ENCODE measurements at places on chromosomes 4 and X.

GRCh38 chrX:139842326-139843185 lies 90.3 kb downstream of the ATP11C start:
- no peaks in the 10 kb centered on the region for H3K36me3 ChIP-seq
- H3K4me3 ChIP-seq: no peak overlapping the region
- no peak for DNase-seq
- H3K27me3 ChIP-seq: no peaks in the 10 kb centered on the region
- H3K4me1 ChIP-seq: no peaks in the 10 kb centered on the region

DNA sequence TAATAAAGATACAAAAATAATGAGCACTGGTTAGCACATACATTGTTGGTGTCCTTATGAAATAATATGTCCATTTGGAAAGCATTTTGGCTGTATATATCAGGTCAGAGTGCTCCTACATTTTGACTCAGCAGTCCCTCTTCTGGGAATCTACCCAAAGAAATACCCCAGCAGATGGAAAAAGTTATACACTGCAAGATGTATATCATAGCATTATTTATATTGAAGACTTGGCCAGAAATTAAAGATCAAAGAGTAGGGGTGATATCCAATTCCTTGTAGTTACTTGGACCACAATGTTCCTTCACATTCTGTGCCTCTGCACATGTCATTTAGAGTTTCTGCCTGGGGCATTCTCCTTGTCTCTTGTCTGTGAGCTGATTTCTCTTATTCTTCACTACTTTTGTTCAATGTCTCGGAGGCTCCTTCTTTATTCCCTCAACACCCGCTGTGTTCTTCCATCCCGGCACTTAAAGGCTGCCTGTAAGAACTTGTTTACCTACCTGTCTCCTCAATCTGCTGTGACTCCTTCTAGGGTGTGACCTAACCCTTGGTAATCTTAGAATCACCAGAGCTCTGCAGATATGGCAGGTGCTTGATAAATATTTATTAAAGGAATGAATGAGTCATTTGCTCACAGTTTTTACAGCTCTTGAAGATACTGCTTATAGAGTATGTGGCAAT lies 3.1 kb upstream of the TSPAN5 start:
- H3K27me3 ChIP-seq: no peaks in the 10 kb centered on the region
- H3K4me1 ChIP-seq: peaks cover 25% of the 10 kb centered on the region
- H3K27ac ChIP-seq: no peak overlapping the region
- H3K36me3 ChIP-seq: no peaks in the 10 kb centered on the region

GRCh38 chrX:42241421-42241820 lies 318.1 kb upstream of the CASK start:
- no peaks in the 10 kb centered on the region for H3K36me3 ChIP-seq
- no peak overlapping the region for H3K27ac ChIP-seq
- H3K4me3 ChIP-seq: no peak overlapping the region

GRCh38 chrX:145609951-145610511 lies 207.6 kb upstream of the SLITRK2 start:
- H3K27me3 ChIP-seq: no peaks in the 10 kb centered on the region
- no peaks in the 10 kb centered on the region for H3K36me3 ChIP-seq
- DNase-seq: no peak
- no peak overlapping the region for H3K27ac ChIP-seq
- no peaks in the 10 kb centered on the region for H3K4me1 ChIP-seq

DNA sequence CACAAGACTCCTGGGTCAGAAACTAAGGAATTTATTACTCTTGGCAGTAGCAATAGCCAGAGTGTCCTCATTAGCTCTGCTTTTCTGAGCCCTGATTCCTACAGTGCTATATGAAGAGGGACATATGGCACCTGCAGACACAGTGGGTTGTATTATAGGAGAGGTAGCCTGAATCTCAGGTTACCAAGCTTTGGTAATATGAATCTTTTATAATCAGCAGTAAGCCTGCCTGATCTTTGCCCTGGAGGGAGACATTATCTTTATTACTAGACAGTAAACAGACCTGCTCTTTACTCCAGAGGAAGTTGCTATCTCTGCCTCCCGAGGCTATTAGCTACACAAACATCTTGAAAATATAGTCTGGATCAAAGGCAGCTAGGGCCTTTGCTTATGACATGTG lies 62.5 kb upstream of the HOPX start:
- no peaks in the 10 kb centered on the region for H3K27me3 ChIP-seq
- H3K36me3 ChIP-seq: no peaks in the 10 kb centered on the region

GRCh38 chr4:24321616-24322015 lies 262.7 kb downstream of the DHX15 start:
- no peaks in the 10 kb centered on the region for H3K36me3 ChIP-seq
- H3K4me1 ChIP-seq: no peaks in the 10 kb centered on the region
- no peak for DNase-seq
- H3K27me3 ChIP-seq: no peaks in the 10 kb centered on the region
- no peak overlapping the region for H3K27ac ChIP-seq

DNA sequence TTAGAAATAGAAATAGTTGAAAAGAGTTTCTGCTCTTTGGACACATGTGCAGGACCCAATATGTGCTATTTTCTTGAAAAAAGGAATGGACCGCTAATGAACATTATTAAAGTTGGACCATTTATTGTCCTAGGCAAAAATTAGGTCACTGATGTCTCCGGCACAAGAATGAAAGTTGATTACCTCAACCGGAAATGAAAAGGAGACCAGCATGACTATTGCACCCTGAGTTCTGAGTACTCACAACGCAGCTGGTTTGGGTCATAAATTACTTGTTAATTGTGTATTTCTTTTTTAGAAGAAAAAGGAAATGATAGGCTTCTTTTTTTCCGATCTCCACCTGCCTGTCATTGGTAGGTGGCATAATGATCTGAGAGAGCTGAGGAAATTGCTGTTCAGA lies 232.7 kb downstream of the ARHGAP24 start:
- H3K4me3 ChIP-seq: no peak overlapping the region
- no peaks in the 10 kb centered on the region for H3K36me3 ChIP-seq
- DNase-seq: peak; percentile 16
- H3K4me1 ChIP-seq: no peaks in the 10 kb centered on the region

DNA sequence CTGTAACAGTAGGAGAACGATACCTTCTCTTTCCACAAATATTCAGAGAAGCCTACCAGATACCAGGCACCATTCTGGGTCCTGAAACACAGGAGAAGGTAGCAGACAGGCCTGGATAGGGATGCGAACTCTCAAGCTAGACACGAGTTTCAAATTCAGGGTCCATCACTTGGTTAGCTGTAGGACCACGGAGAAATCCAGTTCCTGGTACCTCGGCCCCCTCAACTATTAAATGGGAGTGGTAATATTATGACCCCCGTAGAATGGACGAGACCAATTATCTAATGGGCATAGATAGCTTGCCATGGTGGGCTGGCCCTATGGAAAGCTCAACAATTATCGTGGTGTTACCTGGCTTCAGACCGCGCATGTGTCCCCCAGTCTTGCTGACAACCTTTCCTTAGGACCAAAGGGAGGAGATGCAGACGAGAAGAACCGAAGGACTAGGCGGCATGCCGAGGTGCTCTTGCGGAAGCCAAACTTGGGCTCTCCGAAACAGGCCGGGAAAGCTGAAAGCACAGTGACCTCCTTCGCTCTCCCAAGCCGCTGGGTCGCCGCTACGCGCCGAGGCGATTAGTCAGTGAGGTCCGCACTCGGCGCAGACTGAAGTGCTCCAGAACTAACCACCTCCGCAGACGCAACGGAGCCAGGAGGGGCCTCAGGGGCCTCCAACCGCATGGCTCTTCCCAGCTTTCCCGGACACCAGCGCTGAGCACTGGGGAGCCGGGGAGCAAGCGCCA lies 19.6 kb downstream of the NKX3-2 start:
- H3K4me1 ChIP-seq: 0 out of 2 replicates have a peak, but pooled peaks cover 5% of the 10 kb centered on the region
- no peak for DNase-seq
- H3K27me3 ChIP-seq: peaks cover 15% of the 10 kb centered on the region
- H3K4me3 ChIP-seq: no peak overlapping the region
- H3K36me3 ChIP-seq: no peaks in the 10 kb centered on the region
- H3K27ac ChIP-seq: no peak overlapping the region

DNA sequence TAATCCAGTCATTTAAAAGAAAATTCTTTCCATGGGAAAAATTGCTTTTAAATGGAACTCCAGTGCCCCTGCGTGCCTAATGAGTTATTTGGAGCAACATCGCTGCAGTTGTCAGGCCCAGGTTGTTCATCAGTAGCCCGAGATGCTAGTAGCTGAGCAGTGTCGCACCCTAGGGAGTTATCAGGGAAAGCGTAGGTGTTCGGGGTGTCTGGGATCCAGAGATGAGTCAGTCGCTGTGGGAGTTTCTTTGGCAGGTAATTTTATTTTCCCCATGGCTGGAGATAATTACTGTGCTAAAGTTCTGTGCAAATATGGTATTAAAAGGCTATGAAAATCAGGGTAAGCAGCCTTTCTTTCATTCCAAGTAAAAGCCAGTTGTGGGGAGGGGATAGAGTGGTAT lies 49.4 kb downstream of the ANXA3 start:
- no peaks in the 10 kb centered on the region for H3K4me1 ChIP-seq
- no peaks in the 10 kb centered on the region for H3K36me3 ChIP-seq
- no peak for DNase-seq
- no peak overlapping the region for H3K4me3 ChIP-seq
- no peaks in the 10 kb centered on the region for H3K27me3 ChIP-seq

DNA sequence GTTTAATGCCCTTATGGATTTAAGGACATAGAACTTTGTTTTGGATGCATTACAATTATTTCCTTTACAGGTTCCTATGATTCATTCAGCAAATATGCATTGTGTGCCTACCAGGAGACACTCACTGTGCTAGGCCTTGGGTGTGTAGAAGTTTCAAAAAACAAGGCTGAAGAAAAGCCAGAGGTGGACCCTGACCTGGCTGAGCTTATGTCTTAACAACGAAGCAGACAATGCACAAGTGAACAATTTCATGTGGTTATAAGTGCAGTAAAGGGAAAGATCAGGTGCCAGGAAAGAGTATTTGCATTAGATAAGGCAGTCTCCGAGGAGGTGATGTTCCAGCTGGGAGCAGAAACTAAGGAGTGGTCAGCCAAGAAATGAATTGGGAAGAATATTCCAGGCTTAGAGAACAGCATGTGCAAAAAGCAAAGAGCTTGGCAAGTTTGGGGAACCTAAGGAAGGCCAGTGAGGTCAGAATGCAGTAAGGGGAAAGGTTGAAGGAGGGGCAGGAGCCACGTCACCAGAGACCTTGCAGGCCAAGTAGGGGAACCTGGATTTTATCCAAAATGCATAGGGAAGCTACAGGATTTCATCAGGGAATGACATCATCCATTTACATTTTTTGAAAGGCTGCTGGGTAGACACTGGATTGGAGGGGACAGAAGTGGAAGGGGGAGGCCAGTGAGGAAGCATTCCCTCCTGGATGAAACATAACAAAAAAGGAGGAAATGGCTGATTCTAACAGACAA lies 193.6 kb downstream of the SOWAHB start:
- H3K4me3 ChIP-seq: no peak overlapping the region
- no peaks in the 10 kb centered on the region for H3K27me3 ChIP-seq
- H3K27ac ChIP-seq: no peak overlapping the region
- peaks cover 72% of the 10 kb centered on the region for H3K4me1 ChIP-seq
- DNase-seq: no peak
- no peaks in the 10 kb centered on the region for H3K36me3 ChIP-seq

DNA sequence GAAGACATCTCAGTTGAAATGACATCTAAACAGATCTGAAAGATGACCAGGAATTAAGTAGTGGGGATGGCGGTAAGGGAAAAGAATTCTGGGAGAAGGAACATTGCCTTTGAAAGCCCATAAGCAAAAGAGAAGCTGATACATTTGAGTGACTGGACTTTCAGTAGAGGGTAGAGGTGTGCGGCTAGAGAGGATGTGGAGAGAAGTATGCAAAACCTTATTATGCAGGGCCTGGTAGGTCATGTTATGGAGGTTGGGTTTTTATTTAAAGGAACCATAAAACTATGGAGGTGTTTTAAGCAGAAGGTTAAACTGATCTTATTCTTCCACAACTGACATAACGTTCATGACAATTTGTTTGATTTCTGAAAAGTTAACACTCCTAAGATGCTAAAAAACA lies 36.3 kb downstream of the RPS6KA3 start:
- no peak overlapping the region for H3K27ac ChIP-seq
- no peaks in the 10 kb centered on the region for H3K36me3 ChIP-seq
- H3K4me1 ChIP-seq: no peaks in the 10 kb centered on the region

DNA sequence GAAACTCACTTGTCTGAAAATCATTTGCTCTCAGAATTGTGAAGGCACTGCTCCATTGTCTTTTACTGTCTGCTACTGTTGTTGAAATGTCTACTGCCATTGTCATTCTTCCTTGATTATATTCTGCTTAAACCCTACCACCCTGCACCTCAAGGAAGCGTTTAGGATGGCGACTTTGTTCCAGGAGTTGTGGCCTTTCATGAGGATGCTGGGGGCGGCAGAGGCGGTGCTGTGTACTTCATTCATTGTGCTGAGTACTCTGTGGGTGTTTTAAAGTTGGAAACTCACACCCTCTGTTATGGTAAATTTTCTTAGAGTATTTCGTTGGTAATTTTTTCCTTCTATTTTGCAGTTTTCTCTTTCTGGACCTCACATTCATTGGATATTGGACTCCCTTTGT lies 258.9 kb downstream of the TENM3 start:
- no peak overlapping the region for H3K4me3 ChIP-seq
- H3K27ac ChIP-seq: no peak overlapping the region
- H3K4me1 ChIP-seq: no peaks in the 10 kb centered on the region
- H3K36me3 ChIP-seq: no peaks in the 10 kb centered on the region
- DNase-seq: no peak

GRCh38 chr4:168453146-168453545 lies 27.1 kb downstream of the DDX60L start:
- H3K4me3 ChIP-seq: no peak overlapping the region
- H3K36me3 ChIP-seq: no peaks in the 10 kb centered on the region
- no peaks in the 10 kb centered on the region for H3K27me3 ChIP-seq
- H3K27ac ChIP-seq: no peak overlapping the region

GRCh38 chr4:144645102-144645630 lies 790 bp upstream of the HHIP start:
- H3K4me1 ChIP-seq: 0 out of 2 replicates have a peak, but pooled peaks cover 4% of the 10 kb centered on the region
- no peak overlapping the region for H3K27ac ChIP-seq
- DNase-seq: no peak
- H3K4me3 ChIP-seq: no peak overlapping the region

- no peaks in the 10 kb centered on the region for H3K36me3 ChIP-seq
- no peak for DNase-seq
- no peak overlapping the region for H3K27ac ChIP-seq
- no peaks in the 10 kb centered on the region for H3K27me3 ChIP-seq
- no peak overlapping the region for H3K4me3 ChIP-seq
- peaks cover 4% of the 10 kb centered on the region for H3K4me1 ChIP-seq
These were observed 87.2 kb downstream of the SH3RF1 start for GRCh38 chr4:169183581-169183980.

Data from MM.1S (cell line).